ENCODE measurements at places on chromosomes 7 and 10.

DNA sequence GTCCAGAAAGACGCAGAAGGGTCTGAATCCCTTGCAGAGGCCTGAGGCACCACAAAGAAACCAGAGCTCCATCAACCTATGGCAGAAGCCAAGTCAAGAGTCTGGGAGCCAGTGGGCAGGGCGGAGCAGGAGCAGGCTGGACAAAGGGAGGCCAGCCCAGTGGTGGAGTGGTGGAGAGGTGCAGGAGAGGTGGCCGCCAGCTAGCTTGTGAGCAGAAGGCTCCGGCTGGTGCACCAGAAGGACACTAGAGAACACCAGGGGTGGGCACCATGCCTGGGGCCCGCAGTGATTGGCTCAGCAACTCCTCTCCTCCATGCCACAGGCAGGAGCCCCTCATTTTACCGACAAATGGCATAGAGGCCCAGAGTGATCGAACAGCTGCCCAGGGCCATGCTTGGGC is 186.6 kb downstream of the GRID1 start:
- DNase-seq = no peak

DNA sequence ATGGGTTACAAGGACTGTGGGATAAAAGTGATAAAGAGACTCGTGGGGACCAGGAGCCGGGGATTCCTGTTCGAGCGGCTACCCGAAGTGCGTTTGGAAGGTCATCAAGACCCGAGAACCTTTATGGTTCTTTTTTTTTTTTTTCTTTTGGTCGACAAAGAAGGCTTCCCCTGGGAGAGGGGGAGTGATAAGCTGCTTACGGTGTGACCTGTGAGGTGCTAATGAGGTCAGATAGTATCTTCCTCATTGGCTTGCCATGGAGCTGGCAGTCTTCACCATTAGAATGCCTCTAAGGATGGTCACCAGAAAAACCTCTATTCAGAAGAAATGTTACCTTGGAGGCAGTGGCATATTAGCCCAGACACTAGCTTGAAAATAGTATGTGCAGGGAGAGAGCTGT is 92.3 kb upstream of the STEAP4 start:
- DNase-seq = no peak

- no peak for DNase-seq
Observed at GRCh38 chr10:33267708-33268107, 66.8 kb downstream of the NRP1 start.

- DNase-seq = no peak
Observed at GRCh38 chr7:51077987-51078370, 238.6 kb downstream of the COBL start.

DNA sequence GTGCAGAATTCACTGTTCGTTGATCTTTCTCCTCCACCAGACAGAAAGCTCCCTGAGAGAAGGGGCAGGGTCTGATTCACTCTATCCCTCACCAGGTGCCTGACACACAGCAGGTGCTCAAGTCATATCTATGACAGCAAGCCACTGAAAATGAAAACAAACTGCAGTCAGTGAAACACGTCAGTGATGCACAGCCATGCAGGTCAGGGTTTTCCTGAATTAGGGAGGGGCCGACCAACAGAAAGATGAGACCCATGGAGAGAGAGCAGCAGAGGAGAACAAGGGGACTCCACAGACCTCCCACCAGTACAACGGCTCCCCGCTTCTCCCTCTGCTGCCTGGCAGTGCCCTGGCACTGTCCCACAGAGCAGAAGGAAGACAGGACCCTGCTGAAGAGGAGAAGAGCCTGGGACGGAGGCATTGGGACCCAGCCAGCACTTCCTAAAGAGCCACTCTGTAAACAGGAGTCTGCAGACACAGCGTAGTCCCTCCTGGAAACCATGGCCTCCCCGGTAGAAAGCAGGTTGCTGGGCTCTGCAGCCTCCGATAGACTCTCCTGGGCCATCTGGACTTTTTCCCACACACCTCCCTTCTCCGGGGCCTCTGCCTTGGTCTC is 50.3 kb downstream of the FAM53B start:
- DNase-seq = no peak

DNA sequence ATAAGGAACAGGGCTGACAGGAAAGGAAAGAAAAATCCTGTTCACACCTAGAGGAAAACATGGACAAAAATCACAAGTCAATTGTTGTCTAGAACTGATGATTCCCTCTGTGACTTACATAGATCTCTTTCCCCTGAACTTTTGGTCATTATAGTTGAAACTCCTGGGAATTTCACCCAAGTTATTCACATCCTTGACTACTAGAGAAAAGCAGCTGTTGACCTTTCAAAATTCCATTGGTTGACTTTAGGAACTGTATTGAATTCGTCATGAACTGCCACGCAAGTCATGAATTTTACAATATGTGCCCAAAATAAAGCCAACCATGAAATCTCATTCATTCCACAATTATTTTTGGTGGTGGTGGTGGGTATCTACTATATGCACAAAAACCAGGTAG is 104.3 kb downstream of the UBE2H start:
- no peak for DNase-seq

GRCh38 chr10:38174336-38174735 is 80.2 kb downstream of the ZNF37A start:
- DNase-seq = no peak

- DNase-seq = no peak
Observed at GRCh38 chr10:72122221-72122620, 33.9 kb upstream of the SPOCK2 start.

DNA sequence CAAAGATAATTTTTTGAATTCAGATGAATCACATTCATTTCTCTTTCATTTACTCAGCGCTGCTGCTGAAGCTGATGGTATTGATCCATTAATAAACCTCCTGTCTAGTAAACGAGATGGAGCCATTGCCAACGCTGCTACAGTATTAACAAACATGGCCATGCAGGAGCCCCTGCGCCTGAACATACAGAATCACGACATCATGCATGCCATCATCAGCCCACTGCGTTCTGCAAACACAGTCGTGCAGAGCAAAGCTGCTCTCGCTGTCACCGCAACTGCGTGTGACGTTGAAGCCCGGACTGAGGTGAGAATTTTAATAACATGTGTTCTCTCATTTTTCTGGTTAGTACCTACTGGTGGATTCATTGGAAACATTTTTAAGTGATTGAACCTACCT is 70.2 kb downstream of the ARMC3 start:
- no peak for DNase-seq

Measured in NCI-H1930 (cell line).